ENCODE measurements at places on chromosomes 11 and 22. TPM values are rescaled to one million over a fixed set of nuclear protein-coding genes. Genes with fewer than 3 reads are reported as not detected.

Gene DMC1
- total RNA-seq, result 1.9 TPM

DNA sequence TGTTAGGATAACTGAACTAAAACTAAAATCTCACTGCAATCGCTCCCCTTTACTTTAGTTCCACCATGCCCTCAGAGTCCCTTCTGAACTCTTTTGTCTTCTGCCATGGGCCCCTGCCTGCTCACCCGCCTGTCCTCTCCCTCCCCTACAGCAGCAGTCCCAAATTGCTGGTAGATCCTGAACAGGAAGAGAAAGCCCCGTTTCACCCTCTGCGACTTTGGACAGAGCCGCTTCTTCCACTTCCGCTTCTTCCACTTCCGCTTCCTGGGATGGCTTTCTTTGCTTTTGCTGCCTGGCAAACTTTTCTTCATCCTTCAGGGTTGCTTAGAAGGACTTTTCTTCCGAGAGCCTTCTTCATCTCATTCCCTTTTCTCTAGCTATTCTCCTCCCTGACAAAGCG lies 35.7 kb upstream of the TLCD5 start:
- DNase-seq, result no peak

DNA sequence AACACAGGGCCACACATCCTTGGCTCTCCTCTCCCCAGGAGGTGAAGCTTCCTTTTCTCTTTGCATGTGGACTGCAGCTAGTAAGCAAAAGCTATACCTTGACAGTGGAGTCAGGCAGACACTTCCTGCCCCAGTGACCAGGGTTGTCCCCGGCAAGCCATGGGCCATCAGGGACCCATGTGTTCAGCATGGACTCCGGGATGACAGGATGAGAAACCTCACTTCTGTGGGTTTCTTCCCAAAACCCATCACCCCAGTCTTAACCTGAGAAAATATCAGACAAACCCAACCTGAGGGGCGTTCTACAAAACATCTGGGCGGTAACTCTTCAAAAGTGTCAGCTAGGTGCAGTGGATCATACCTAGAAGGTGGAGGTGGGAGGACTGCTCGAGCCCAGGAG lies 40.2 kb downstream of the GNB1L start:
- no peak for DNase-seq

- DNase-seq, result no peak
These were observed 7.8 kb downstream of the DCPS start for GRCh38 chr11:126311401-126312291.

DNA sequence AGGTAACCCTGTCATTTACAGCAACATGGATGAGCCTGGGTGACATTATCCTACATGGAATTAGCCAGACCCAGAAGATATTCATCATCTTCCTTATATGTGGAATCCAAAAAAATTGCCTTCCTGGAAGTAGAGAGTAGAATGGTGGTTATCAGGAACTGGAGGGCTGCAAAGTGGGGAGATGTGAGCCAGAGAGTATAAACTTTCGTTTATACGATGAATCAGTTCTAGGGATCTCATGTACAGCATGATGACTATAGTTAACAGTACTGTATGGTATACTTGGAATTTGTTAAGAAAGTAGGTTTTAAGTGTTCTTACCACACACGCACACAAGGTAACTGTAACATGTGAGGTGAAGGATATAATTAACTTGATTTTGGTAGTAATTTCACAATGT lies 79.1 kb downstream of the TBC1D22A start:
- DNase-seq, result no peak

GRCh38 chr11:36409152-36409816 lies 100.8 kb downstream of the TRAF6 start:
- DNase-seq, result no peak

Gene MS4A4A
- total RNA-seq, result not detected

DNA sequence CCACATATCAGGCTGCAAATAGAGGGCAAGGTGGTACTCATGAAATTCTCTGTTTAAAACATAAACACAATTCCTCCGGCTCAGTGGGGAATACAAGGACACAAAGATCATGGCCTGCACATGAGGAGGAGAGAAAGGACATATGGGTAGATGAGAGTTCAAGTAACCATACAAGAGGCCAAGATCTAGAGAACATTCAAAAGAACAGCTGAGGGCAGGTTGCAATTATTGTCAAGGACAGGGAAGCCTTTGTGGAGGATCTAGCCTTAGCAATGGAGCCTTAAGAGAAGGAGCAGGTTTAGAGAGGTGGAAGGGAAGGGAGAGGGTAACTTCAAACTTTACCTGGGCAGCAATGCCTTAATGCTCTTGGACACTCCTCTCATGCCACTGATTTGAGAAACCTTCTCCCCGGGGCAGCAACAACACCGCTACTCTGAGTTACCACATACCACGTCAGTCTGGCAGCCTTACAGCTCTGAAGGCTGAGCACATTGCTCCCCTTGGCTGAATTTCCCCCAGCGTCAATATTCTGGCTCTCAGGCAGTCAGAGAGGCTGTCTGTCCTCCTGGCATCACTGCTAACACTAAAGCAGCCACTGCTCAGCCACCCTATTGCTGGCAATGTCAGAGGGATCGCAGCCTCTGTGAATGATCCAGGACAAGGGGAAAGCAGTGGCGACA lies 55.5 kb downstream of the CLPB start:
- no peak for DNase-seq
